ENCODE measurements at places on chromosomes 7 and 10.

DNA sequence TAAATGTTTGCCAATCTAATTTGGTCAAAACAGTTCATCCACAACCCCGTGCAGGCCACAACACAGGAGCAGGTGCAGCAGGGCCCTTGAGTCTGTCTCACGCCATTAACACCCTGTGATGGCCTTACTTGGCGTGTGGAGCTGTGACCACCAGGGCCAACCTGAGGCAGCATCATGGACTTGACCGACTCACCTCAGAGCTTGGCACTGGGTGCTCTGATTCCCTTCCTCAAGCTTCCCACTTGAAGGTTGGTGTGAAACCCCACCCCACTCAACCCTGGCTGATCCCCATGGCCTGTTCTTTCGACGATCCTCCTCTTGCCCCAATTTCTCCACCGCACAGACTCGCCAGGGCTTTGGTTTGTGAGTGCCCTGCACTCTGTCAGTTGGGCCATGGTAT is 623.1 kb downstream of the PTPRN2 start:
- no peak for DNase-seq

DNA sequence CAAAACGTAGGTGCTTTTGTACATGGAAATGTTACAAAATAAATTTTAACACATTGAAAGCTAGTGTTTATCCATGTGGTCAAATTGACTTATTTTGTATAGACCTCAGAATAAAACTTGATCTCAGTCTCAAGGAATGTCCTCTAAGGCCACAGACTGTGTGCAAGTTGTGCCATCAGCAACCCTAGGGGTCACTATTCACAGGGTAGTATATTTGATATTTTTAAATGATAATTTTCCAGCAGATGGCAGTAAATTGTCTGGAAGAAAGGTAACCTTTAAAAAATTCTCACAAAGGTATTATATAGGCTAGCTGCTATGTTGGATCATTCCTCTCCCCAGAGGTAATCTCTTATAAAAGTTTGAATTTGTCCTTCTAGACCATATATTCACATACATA is 12.9 kb upstream of the SNX10 start:
- no peak for DNase-seq

- DNase-seq: no peak
Measured at GRCh38 chr7:7911369-7912123, 57.0 kb upstream of the GLCCI1 start.

GRCh38 chr10:3324612-3325038 is 152.0 kb upstream of the PITRM1 start:
- DNase-seq: no peak

- DNase-seq: no peak
Measured at GRCh38 chr7:98472521-98472954, 71.6 kb upstream of the BAIAP2L1 start.

DNA sequence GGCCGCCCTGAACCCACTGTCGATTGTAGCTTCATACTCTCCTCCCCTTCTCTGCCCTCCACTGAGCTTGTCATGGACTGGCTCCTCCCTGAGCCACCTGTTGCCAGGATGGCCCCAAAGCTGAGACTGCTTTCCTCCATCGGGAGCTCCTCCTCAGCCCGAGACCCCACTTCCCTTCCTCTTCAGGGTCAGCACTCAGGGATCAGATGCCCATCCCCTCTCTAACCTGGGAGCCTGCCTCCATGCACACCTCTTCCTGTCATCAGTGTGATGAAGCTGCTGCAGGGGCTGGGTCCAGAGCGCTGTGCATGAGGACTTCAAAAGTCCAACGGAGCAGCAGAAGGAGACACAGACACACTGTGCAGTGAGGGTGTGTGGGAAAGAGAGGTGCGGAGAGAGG is 201.1 kb downstream of the WDR37 start:
- no peak for DNase-seq

GRCh38 chr7:46369933-46370654 is 449.0 kb upstream of the IGFBP3 start:
- no peak for DNase-seq

- DNase-seq: no peak
Measured at GRCh38 chr7:140726281-140726680, 29.8 kb downstream of the NDUFB2 start.

DNA sequence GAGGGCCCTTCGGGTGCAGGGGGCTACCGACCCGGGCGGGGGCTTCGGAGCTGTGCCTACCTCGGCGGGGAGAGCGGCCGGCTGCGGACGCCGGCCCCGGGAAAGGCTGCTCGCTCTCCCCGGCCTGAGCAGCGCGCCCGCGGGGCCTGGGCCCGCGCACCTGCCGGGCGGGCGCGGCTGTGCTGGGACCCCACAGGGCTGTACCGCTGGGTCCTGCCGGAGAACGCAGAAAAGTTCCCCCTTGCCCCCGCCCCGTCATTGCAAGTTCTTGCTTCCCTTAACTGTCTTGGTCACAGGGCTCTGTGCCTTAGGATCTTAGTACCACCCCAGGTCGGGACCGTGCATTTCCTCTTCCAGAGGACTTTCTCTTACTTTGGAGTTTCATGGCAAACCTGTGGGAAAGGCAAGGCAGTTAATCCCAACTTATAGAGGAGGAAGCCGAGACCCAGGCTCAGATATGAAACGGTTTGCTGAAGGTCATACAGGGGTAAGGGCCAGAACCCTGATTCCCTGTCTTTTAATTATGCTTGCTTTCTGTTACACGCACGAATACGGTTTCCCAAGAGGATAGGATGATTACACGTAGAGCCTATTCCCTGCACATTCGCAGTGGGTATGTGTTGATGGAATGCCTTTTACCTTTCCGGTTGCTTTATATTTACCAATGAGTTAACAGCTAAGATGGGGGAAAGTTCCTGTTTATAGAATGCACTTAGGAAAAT is 652 bp downstream of the PCGF5 start:
- DNase-seq: no peak

DNA sequence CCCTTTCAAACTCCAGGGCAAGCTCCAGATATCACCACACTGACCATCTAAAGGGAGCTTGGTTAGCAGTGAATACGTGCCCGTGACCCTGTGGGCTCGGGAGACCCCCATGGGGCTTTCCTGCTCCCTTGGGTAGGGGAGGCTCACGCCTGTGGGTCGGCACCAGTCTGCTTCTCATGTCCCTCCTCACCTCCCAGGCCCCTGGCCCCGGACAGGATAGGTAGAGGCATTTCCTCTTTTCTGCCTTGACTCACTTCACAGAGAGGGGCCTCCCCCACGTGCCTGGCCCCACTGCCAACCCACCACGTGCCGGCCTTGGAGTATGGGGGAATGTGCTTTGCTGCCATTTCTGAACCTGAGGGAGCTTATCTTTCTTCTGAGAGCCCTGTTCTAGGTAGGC is 131.3 kb upstream of the FAM20C start:
- DNase-seq: no peak

GRCh38 chr10:71319800-71320392 is 837 bp downstream of the SLC29A3 start:
- DNase-seq: no peak

GRCh38 chr7:1259621-1260243 is 27.1 kb downstream of the UNCX start:
- DNase-seq: no peak

DNA sequence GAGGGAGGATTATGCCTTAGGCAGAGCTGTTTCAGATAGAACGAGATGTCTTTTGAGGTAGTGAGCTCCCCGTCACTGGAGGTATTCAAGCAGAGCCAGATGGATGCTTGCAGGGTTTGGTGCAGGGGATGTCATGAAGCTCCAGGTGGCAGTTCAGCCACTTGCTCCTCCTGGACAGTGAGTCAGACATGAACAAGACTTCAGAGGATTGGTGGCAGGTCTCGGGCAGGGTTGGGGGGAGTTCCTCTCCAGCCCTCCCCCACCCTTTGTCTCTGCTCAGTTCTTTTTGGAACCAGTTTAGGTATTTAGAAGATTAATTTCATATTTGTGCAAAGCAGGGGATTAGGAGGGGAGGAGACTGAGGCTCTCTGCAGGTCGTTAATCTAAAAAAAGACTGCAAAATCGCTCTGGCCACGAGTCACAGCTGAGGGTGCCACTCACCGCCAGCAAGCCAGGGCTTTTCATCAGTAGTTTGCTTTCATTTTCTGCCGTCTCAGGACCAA is 21.5 kb upstream of the MYL10 start:
- DNase-seq: no peak

DNA sequence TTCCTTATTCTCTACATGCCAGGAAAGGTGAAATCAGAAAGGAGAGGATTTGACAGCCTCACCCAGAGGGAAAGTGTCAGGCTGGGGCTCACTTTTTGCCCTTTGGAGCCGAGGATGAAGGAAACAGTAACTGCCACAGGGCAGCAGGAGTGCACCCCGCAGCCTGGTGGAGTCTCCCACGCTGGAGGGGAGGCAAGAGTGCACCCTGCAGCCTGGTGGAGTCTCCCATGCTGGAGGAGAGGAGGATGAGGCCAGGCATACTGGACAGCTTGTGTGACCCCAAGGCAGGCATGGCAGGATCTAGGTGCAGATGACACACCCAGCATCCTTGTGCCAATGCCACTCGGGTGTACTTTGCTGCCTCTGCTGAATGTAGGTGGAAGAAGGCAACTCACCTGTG is 484.0 kb downstream of the DNAJB6 start:
- no peak for DNase-seq

- DNase-seq: no peak
Measured at GRCh38 chr10:7576340-7576739, 90.4 kb downstream of the ITIH5 start.

- DNase-seq: no peak
Measured at GRCh38 chr10:48332166-48332870, 25.8 kb downstream of the MAPK8 start.

GRCh38 chr10:52459097-52459496 is 145.0 kb downstream of the DKK1 start:
- no peak for DNase-seq

- DNase-seq: no peak
Measured at GRCh38 chr10:132757171-132757570, 28.8 kb downstream of the NKX6-2 start.

DNA sequence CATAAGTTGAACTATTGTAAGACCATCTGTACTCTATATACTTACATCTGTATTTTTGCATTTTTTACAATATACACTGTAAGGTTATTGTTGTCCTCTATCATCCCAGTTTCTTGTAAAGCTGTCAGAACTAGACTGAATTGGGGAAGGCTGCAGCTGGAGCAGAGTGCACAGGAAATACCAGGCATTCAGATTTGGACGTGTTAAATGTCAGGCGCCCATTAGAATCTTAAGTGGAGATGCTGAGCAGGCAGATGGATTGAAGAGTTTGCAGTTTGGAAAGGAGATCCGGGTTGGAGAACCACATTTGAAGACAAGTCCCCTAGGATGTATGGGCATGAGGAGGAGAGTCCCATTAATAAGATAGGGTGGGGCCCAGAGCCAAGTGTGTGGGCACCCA is 40.4 kb downstream of the MTURN start:
- DNase-seq: no peak

DNA sequence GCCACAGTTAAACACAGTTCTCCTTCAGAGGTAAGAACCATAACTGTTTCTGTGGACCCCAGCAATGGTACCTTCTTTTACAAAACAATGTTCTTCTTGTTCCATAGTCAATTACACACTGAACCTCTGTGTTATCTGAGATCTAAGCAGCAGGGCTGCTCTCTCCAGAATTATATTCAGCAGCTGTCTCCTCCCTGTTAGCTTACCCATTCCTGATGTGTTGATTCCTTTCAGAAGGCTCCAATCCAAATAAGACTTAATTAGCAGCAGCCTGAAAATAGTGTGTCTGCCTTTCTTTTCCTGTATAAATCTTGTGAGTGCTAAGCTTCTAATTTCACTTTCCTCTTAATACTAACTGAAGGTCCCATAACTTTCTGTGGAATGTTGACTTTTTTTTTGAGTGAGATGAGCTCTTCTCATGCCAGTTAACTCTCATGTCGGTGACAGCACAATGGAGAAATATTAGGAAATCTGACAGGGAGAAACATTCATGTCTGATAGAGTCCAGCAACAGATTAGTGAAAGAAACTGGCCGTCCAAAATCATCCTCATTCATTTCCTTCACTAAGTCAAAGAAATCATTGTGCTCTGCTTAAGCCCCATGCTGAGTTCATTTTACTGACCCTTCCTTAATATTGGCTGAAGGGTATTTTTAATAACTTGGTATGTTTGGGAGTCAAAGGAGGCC is 226.5 kb downstream of the PRKG1 start:
- no peak for DNase-seq

DNA sequence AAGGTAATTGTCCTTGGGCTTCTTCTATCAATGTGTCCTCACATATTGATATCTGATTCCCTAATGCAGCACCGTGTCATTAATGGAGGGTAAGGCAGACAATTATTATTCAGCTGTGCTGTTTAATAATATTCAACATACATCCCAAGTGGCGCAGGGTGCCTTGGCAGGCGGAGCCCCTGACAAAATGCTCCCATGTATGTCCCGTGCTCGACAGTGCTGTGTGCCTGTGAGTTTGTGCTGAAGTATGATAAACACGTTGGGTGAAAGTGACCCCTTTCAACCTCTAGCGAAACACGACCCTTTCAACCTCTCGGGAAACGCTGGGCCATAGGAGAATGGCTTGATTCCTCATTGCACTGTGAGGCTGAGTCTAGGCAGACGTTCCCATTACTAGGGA is 31.3 kb downstream of the PFKP start:
- no peak for DNase-seq

- DNase-seq: no peak
Measured at GRCh38 chr10:122271076-122271475, at the start of gene BTBD16. BTBD16 (plus strand) TSS chr10:122271296; CDS start chr10:122275082, 3,786 bp downstream.

DNA sequence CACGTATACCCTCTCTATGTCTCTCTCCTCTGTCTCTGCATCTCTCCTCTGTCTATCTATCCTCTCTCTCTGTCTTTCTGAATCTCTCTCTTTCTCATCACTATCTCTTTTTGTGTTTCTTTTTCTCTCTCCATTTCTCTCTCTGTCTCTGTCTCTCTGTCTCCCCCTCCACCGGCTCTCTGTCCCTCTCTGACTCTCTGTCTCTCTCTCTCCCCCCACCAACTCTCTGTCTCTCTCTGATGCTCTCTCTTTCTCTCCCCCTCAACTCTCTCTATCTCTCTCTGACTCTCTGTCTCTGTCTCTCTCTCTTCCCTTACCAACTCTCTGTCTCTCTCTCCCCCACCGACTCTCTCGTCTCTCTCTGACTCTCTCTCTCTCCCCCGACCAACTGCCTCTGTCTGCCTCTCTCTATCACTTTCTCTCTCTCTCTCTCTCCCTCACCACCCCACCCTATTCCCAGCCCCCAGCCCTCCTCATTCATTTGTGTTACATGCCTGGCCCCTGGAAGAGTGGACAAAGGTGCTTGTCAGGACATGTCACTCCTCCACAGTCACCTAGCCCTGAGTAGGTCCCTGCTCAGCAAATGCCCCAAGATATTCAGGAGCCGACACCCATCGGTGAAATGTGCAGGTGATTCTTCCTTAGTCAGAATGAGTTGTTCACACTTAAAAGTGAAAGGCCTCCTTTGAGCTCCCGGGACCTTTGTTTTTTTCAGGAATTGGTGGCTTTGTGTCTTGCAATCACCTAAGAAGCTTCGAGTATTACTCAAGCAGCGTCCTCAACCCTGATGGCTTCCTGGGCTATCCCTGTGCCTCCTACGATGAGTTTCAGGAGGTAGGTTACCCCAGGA is 13.6 kb downstream of the PNLIPRP2 start:
- no peak for DNase-seq

Data from T-helper 1 cell (primary cell).